ENCODE measurements at places on chromosomes 2 and 18.

GRCh38 chr2:178479758-178480226, 465 bp upstream of the PLEKHA3 start:
- H3K4me1 ChIP-seq = peaks cover 7% of the 10 kb centered on the region
- H3K36me3 ChIP-seq = no peaks in the 10 kb centered on the region
- peak overlapping the region; percentile 93 for H3K4me3 ChIP-seq
- DNase-seq = no peak
- no peaks in the 10 kb centered on the region for H3K27me3 ChIP-seq

DNA sequence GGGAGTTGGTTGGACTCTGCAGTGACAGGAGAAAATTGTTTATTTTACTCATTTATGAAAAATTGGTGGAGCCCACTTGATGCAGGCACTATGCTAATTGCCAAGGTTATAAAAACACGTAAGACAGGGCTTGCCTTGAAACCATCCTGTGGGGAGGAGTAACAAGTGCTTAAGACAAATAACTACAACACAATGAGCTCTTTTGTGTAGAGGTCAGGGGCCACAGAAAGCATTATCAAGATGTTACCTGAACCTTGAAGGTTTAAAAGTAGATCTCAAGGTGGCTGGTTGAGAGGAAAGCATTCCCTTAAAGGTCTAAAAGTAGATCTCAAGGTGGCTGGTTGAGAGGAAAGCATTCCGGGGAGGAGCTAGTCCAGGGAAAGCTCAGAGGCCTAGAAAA, 381.8 kb upstream of the POU3F3 start:
- no peaks in the 10 kb centered on the region for H3K4me1 ChIP-seq
- H3K4me3 ChIP-seq = no peak overlapping the region
- H3K36me3 ChIP-seq = no peaks in the 10 kb centered on the region
- no peaks in the 10 kb centered on the region for H3K27me3 ChIP-seq
- no peak for DNase-seq

DNA sequence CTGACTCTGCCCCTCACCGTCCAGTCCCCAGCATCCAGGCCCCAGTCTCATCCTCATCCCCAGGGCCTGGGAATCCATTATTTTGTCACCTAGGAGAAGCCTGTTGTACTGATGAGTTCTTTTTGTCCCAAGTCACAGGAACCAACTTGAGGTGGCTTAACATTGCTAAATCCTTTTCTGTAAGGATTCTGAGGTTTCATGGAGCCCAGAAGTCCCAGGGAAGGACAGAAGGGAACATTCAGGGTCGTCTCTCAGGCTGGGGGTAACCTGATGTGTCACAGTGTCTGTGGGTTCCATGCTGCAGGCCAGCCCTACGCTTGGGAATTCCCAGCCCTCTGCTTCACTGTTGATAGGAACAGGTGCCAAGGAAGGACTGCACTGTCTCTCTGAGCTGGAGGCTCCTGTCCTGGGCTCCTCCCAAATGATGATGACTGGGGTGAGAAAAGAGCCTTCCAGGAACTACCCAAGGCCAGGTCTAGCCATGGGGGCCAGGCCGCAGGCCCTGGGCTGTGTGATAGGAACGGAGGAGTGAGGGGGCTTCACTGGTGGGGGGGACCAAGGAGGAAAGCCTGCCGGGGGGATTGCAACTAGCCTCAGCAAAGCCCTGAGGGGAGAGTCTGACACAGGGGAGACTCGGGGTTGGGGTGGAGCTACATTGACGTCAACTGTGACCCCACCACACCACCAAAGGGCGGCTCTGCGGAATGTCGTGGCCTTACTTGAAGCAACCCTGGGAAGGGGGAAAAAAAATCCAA, 145.7 kb downstream of the SMAD7 start:
- DNase-seq = no peak
- H3K36me3 ChIP-seq = peaks cover 2% of the 10 kb centered on the region
- H3K4me3 ChIP-seq = no peak overlapping the region
- H3K27ac ChIP-seq = peak overlapping the region; percentile 14
- H3K27me3 ChIP-seq = no peaks in the 10 kb centered on the region

DNA sequence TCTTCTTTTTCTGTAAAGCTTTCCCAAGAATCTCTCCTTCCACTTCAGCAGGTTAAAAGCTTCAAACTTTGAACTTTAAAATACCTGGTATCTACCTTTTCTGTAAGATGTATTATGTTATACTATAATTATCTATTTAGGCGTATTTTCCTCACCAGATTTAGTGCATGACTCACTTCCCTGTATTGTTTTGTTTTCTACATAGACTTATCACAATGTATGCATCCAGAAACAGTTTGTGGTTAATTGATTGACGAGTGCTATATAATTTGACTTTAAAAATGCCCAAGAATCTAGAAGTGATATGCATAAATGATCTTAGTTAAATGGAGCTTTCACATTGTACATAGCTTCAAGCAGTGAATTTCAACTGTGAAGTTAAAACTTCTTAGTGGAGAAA, 473.9 kb upstream of the CDH2 start:
- no peaks in the 10 kb centered on the region for H3K27me3 ChIP-seq
- DNase-seq = no peak

- H3K27me3 ChIP-seq = no peaks in the 10 kb centered on the region
- H3K27ac ChIP-seq = no peak overlapping the region
- H3K4me3 ChIP-seq = no peak overlapping the region
Observed at GRCh38 chr2:148519013-148519412, 125.5 kb upstream of the EPC2 start.

DNA sequence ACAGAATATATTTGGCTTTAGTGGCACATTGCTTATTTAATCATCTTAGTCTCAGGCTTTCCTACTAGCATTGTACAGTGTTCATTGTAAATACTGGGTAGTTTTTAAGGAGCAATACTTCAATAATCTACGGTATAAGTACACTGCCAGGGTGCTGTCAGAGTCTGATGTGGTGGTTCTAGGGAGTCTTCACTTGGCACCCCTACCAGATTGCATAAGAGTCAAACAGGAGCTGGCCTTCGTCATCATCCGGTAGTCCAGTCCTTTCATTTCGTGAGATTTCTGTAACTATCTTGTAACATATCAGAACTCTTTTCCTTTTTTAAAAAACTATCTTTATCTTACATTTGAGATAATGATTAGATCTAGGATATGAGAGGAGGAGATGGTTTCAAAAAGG, 91.1 kb downstream of the ZNF532 start:
- H3K36me3 ChIP-seq = no peaks in the 10 kb centered on the region
- H3K27ac ChIP-seq = no peak overlapping the region
- no peaks in the 10 kb centered on the region for H3K4me1 ChIP-seq
- no peak for DNase-seq

GRCh38 chr2:109433926-109434325, 179.8 kb downstream of the SEPTIN10 start:
- H3K4me3 ChIP-seq = no peak overlapping the region
- H3K36me3 ChIP-seq = no peaks in the 10 kb centered on the region
- H3K4me1 ChIP-seq = no peaks in the 10 kb centered on the region
- H3K27ac ChIP-seq = no peak overlapping the region
- no peak for DNase-seq

- H3K27me3 ChIP-seq = no peaks in the 10 kb centered on the region
- no peaks in the 10 kb centered on the region for H3K36me3 ChIP-seq
- H3K4me1 ChIP-seq = no peaks in the 10 kb centered on the region
- DNase-seq = no peak
Observed at GRCh38 chr2:79716266-79716665, 203.4 kb downstream of the CTNNA2 start.

DNA sequence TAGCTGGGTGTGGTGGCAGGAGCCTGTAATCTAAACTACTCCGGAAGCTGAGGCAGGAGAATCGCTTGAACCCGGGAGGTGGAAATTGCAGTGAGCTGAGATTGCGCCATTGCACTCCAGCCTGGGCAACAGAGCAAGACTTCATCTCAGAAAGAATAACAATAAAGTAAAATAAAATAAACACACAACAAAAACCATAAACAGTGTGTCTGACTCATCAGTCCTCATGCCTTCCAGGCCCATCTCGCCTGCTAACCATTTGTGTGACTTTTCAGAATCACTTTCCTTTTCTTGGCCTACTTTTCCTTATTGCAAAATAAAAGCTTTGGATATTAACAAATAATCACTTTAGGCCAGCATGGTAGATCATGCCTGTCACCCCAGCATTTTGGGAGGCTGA, 42.0 kb upstream of the ASXL2 start:
- H3K27me3 ChIP-seq = no peaks in the 10 kb centered on the region
- peaks cover 3% of the 10 kb centered on the region for H3K4me1 ChIP-seq
- no peak overlapping the region for H3K27ac ChIP-seq
- no peak for DNase-seq
- no peak overlapping the region for H3K4me3 ChIP-seq

- no peaks in the 10 kb centered on the region for H3K27me3 ChIP-seq
- no peaks in the 10 kb centered on the region for H3K36me3 ChIP-seq
- no peak overlapping the region for H3K27ac ChIP-seq
- no peak overlapping the region for H3K4me3 ChIP-seq
Observed at GRCh38 chr18:52451256-52451655, 111.3 kb downstream of the DCC start.

Data from GM12878 (cell line).